Left lung (tissue), 14 donors: ENCODE measurements at places on chromosomes 6 and 20.

- no peak for DNase-seq
Measured at GRCh38 chr6:166244353-166245045, 63.7 kb downstream of the PRR18 start.

DNA sequence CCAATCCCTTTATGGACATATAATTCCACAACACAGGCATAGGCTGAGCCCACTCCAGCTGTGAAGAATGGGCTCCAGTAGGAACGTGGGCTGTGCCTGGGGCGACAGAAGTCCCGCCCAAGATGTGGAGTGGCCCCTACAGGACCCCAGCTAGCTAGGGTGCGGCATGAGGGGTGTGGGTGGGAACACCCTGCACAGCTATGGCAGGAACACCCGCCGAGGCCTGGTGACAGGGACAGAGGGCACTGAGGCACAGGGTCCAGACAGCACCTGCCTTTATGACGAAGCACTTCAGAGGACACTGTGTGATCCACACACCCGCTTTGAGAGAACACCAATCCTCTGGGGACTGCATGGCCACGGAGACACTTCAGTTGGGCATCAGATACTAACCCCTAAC is 28.2 kb upstream of the TCFL5 start:
- no peak for DNase-seq

DNA sequence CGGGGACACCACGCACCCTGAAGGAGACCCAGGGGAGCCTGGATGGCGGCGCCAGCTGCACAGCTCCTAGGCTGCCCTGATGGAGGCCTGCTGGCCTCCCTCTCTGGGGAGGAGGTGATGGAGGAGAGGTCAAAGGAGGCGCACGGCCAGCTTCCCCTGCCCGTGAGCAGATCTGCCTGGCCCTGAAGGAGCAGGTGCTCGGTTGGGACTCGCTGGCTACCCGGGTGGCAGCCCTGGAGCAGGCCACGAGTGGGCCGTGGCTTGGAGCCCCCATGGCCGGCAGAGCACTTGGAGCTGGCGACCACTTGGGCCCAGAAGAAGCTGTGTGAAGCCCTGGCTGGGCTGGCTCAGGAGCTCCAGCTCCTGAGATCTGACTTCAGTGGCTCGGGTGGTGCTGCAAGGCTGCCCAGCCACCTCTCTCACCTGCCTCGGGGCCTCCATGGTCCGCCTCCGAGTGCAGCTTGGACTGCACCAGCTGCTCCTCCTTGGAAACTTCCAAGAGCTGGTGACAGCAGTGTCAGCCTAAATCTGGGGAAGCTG is 7.5 kb upstream of the RAET1E start:
- no peak for DNase-seq

DNA sequence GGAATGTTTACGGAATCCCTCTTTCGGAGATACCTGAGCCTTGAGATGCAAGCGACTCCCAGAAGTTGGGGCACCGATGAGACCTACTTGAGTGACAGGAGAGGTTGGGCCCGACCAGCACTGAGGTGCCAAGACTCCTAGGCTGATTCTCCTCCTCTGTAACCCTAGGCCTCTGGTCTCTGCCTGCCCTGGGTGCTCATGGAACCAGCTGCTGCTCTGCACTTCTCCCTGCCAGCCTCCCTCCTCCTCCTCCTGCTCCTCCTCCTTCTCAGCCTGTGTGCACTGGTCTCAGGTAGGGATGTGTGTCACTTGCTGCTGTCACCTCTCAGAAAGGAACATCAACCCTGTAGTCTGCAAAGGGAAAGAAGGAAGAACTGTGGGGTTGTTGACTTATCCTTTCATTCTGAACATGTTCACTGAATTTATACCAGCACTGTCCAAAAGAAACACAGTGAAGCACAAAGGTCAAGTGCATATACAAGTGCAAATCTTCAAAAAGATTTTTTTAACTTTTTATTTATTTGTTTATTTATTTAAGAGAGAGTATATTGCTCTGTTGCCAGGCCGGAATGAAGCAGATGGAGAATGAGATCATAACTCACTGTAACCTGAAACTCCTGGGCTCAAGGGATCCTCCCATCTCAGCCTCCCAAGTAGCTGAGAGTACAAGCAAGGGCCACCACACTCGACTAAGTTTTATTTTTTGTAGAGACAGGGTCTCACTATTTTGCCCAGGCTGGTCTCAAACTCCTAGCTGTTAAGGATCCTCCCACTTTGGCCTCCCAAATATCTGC is 913 bp downstream of the BTN2A2 start:
- DNase-seq, result no peak

DNA sequence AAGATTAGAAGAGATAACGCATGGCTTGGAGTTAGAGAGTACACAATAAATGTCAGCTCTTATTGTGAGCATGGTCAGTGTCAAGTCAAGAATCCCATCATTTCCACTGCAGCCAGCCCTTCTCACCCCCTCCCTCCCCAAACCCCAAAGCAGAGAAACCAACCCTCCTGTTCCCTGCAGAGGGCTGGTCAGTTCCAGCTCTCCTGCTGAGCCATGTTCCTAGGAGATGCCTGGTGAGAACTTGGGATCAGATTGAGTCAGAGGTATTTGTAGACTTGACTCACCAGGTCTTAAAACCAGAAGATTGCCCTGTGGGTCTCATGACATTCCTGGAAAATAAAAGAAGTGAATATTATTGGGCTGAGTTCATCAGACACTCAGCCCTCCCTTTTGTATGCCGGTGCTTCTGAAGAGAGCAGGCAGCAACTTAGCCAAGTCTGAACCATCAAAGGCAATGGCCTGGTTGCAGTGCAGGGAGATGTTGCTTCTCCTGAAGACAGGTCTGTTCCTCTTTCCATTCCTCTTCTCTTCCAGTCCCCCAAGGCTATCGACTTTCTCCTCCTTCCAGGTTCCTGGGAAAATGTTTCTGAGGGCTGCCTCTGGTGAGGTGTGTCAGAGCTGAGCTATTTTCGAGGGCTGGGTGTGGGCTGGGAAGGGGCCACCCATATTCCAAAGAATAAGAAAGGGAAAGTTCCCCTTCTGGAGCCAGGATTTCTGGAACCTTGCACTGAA is 278.2 kb upstream of the SUPT3H start:
- DNase-seq, result no peak

DNA sequence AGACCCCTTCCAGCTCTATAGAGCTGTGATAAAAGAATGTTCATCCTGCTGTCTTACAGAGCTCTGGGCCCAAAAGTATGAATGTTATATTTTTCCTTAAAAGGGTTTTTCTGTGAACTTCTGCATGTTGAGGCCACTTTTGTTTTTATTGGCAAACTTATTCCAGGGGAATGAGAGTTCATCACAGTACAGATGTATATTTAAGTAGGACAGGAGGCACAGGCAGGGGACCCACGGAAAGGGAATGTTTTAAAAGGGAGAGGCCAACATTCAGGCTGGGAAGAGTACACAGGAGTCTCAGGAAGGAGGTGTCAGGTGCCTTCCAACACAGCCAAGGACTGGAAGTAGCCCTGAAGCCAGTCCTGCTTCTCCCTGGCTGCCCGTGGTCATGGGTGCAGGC is 148.4 kb downstream of the EYA2 start:
- no peak for DNase-seq
